ENCODE measurements at places on chromosomes 16 and 17.

DNA sequence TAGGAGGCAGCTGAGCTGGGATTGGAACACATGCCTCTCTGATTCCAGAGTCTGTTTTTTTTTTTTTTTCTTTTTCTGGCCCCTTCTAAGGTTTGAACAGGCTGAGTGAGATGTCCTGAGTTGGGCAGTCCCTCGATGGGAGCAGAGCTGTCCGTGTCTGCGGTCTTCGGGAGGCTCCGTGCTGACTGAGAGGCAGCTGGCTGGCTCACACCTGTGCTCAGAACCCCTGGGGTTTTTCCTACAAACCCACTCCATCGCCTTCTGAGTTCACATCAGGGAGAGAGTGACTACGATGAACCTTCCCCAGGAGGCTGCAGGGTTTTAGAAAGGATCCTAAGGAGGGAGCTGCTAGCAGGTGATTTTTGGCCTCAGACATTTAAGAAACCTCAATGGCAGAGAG is 92.5 kb downstream of the IRF8 start:
- DNase-seq: no peak

- peak; percentile 54 for DNase-seq
Observed at GRCh38 chr17:57927048-57927723, 28.0 kb downstream of the CUEDC1 start.

DNA sequence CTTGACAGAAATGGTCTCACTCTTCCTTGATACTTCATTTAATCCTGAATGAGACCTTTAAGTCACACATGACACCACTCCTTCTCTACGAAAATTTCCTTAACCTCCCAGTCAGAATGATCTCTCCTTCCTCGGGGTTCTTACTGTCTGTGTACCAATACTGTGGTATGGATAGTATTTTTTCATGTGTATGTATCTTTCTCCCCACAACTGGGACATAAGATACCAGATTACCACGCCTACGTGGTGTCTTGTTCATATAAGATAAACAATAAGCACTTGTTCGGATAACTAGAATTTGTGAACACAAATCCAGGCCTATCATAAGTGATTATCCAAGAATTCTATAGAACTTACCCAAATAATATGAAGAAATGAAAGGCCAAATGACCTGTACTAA is 11.3 kb downstream of the NUP88 start:
- no peak for DNase-seq

GRCh38 chr16:88538366-88539060 is 31.7 kb upstream of the ZC3H18 start:
- DNase-seq: no peak

DNA sequence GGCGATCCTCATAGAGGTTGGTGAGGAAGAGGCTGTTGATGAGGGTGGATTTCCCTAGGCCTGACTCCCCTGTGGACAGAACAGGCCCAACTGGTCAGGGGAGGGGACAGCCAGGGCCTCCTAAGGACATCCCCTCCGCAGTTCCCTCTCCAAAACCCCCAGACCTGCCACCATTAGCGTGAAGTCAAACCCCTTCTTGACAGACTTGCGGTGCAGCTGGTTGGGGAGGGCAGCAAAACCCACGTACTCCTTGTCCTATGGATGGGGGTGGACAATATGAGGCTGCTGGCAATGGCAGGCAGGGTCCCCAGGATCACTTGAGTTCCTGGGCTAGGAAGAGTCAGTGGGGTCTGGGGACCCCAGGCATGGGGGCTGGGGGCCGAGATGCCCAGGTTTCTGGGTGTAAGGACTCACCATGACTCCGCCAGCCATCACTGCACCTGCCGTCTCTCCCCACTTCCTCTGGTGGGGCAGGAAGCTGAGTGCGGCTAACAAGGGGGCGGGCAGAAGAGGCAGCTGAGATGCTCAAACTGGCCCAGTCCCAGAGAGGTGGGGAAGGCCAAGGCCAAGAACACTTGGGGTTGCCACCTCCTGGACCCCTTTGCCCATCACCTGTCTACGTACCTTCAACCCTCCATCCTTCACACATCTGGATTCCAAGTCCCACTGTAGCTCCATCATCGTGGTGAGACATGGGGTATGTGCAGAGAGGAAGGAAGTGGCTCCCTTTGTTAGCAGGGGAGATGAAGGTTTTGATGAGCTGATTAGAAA is at the start of gene SEPTIN1:
TSS of gene SEPTIN1 (minus strand) at position 451 of the 771 bp plus-strand sequence. CDS start at position 432, 19 bp downstream.
- no peak for DNase-seq

DNA sequence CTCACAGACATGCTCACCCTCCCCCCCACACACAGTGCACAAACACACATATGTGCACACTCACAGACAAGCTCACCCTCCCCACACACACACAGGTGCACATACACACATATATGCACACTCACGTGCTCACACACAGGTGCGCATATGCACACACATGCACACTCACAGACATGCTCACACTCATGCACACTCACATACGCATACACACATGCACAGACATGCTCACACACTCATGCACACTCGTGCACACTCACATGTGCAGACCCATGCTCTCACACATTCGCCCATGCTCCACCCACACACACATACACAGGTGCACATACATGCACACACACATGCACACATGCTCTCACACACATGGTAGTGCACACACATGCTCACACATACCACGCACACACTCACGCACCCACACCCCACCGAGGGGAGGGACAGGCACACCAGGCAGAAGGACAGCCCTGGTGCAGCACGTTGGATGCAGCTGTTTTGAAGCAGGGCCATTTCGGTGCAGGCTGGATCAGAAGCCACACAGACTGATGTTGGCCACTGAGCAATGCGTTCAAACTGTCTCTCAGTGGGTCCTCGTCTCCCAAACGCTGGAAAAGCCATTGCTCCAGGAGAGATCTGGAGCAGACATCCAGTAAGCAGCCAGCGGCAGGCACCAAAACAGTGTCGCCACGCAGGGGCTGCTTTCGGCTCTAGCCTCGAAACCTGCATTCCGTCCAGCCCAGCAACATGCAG is 86.2 kb upstream of the ZNF469 start:
- no peak for DNase-seq

- DNase-seq: no peak
Observed at GRCh38 chr17:67682196-67682595, 35.5 kb upstream of the NOL11 start.

DNA sequence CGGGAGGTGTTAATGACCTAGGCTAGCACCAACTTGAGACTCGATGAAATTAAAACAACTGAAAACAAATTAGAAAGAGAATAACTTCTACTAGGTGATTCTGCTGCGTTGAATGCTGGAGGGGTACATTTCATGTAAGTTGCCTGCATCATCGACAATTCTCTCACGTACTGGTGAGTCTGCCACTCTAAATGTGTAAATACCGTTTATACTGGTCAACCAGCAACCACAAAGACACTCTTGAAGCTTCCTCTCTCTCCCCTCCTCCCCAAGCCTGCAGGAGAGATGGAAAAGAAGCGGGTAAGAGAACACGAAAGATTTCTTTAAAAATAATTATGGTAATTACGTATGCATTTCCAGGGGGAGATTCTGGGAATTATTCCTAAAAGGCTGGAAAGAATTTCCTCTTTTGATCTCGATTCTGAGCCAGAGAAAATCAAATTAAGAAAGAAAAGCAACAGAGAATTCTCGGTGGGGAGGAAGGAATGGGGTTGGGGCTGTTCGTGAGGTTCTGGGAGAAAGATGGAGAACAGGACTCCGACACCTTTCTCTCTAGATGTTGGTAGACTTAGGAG is 68.6 kb upstream of the MRTFB start:
- DNase-seq: no peak

DNA sequence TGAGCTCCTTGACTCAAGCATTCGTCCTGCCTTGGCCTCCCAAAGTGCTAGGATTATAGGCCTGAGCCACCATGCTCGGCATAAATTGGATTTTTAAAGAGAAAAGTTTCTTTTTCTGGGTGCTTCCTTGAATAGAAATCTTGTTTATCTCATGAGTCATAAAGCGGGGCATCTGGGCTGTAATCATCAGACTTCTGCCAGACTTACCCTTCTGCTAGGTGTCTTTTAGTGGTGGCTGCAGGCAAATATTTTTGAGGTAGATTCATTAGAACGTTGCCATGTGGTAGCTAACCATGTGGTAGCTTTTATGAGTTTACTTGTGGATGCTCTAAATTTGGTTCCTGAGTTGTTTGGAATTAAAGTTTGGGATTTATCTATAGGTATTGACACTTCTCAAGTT is 13.4 kb downstream of the PGS1 start:
- DNase-seq: no peak

DNA sequence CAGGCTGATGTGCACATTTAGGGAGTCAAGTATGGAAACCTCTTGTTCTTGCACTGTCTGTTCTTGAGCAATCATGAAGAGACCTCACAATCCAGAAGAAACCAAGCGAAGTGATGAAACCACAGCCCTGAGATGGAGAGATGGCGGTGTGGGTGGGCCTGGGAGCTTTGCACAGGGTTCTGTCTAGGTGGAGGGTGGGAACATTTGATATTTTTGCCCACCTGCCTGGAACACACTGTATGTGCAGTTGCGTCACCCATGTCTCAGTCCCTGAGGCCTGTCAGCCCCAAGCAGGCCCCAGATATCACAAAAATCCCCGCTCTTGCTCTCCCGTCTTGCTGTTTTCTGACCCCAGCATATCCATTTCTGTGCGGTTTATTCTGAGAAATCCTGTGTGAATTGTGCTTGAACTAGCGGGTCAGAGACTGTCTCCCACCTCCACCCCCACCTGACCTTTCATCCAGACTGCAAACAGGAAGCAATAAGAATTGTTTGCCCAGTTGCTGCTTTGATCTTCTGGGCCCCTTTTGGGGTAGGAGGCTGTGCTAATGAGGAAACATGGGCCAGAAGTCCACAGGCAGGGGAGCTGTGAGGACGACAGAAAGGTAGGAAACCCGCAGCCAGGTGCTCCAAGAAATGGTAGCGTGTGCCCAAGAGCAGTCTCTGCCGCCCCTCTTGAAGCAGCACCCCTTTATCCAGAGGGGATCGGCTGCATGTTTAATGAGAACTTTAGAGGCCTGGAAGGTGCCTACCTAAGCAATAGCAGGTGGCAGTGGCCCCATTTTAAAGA is 183.8 kb downstream of the CCDC182 start:
- no peak for DNase-seq

- no peak for DNase-seq
Observed at GRCh38 chr16:65113441-65113840, 8.4 kb downstream of the CDH11 start.

DNA sequence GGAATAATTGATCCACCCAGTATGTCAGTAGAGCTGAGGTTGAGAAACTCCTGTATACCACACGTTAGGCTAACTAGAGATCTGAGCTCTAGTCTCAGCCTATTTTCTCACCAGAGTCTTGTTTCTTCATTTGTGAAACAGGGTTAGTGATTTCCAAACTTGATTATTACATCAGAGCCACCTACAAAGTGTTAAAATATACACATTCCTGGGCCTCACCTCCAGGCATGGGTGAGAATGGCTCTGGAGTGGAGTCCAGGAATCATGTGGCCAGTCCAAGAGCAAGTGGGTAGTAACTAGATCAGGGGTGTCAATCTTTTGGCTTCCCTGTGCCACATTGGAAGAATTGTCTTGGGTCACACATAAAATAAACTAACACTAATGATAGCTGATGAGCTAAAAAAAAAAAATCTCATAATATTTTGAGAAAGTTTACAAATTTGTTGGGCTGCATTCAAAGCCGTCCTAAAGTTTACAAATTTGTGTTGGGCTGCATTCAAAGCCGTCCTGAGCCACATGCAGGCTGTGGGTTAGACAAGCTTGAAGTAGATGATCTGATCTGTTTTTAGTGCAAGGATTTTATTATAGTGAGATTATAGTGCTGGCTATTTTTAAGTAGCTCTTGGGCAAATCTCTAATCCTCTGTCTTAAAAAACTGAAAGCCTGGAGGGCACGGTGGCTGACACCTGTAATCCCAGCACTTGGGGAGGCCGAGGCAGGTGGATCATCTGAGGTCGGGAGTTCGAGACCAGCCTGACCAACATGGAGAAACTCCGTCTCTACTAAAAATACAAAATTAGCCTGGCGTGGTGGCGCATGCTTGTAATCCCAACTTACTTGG is 20.4 kb downstream of the PRCD start:
- DNase-seq: no peak

GRCh38 chr17:32253117-32253611 is 12.5 kb upstream of the RHBDL3 start:
- no peak for DNase-seq

DNA sequence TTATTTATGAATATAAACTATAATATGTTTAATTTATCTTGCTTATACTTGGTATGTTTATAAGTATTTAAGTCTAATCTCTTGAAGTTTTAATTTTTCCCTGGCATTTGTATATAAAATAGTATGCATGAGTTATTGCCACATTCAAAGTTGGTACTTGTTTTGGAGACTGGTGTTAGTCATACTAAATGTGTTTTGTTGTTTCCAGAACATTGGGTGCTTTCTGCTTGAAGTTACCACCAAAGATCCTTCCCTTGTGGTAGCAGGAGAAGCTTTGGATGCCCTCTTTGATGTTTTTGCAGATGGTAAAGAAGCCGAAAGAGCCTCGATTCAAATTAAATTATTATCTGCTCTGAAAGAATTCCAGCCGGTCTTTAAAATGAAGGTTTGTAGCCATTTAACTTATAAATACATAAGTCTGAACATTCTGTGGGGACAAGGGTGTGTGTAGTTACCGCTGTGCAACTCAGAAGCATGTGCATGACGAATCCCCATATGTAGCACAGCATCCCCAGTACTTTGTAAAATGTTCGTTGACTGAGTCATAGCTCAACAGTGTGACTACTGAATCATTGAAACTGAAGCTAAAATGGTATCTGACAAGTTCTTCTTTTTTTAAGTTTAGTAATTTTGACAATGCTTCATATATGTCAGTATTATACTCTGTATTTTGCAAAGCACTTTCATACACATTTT is 36.4 kb downstream of the HEATR3 start:
- DNase-seq: no peak

DNA sequence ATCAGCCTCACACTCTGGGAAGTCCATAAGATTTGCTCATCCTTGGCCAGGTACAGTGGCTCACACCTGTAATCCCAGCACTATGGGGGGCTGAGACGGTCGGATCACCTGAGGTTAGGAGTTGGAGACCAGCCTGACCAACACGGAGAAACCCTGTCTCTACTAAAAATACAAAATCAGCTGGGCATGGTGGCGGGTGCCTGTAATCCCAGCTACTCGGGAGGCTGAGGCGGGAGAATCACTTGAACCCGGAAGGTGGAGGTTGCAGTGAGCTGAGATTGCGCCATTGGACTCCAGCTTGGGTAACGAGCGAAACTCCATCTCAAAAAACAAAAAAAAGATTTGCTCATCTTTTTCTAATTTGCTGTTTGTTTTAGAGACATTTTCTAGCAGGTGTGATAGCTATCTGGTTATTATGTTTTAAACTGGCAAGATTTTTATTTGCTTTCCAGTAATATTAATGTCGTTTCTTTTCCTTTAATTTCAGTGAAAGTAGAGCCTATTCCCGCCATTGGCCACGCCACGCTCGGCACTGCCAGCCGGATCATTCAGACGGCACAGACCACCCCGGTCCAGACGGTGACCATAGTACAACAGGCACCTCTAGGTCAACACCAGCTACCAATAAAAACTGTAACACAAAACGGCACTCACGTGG is 61.5 kb downstream of the WDR45B start:
- no peak for DNase-seq

DNA sequence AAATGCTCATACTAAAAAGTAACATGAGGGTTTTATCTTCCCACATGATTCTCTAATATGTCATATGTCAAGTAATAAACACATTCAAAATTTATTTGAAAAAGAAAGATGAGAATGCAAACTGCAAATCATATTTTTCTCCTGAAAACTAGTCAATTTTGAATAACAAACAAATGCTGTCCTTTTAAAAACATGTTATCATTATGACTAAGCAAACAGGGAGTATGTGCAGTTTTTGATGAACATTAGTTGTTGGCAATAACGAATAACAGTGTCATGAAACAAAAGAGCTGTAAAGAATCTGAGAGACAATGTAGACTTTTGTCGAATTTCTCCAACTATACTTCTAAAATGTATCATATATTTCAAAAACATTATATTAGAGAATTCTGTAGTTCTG is 34.8 kb downstream of the RPGRIP1L start:
- DNase-seq: no peak

Measured in substantia nigra (tissue), 51 donors.